NCI-H1694 treated with DMSO at 0.1 percent for 48 hours (cell line): ENCODE measurements at places on chromosomes 5 and 9.

DNA sequence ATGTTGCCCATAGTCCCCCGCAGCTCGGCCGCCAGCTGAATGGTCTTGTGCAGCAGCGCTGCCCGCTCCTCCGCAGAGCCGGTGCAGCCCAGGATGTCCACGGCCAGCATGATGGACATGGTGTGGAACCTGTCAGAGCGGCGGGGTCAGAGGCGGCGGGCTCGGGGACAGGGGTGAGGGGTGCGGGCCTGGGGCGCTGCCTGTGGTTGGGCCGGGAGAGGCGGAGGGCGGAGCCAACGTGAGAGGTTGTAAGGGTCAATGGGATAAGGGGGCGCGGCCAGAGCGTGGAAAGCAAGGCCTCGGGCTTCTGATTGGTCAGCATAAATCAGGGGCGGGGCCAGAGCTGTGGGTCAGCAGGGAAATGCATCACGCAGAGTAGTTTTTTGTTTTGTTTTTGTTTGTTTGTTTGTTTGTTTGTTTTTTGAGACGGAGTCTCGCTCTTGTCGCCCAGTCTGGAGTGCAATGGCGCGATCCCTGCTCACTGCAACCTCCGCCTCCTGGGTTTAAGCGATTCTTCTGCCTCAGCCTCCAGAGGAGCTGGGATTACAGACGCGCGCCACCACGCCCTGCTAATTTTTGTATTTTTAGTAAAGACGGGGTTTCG, 6.8 kb upstream of the TOR2A start:
- DNase-seq = no peak

DNA sequence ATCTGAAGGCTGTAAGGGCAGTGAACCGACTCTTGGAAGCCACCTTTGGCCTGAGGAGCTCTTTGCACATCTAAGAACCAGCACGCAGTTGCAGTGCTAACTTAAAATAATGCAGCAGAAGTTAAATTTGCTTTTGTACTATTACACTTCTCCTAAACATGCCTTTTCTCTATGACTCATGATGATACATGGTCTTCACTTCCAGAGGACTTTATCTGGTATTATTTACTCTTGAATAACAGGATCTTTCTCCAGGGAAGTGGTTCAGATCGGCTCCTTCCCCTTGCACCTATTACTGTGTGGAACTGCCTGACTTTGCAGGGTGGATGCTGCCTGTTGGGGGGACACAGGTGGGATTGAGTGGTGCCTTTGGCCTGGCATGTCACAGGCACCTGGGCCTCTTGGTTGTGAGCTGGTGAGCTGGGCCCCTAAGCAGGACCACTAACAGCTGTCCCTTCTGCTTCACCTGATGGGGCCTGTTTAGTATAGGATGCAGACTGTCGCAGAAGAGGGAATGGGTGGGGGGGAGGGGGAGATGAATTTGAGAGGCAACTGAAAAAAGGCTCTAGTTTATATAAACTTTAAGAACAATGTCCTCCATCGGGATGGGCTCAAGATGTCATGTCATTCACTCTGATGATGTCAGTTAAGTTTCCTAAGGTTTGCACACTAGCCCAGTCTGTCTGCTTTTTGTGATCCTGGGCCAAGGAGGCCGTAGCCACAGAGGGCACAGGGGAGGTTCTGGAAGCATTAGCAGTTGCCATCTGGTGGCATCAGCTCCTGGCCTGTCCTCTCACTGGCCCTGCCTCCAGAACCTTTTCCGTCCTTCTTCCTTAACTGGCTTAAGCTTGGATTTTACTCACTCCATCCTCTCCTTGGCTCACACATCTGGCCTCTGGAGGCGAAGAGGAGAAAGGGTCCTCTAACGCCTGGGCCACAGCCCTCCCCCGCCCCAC, 33.9 kb upstream of the GABBR2 start:
- DNase-seq = no peak

- DNase-seq = no peak
These were observed 72.3 kb downstream of the NIPSNAP3B start for GRCh38 chr9:104836235-104836634.

GRCh38 chr5:84181093-84181492, 203.6 kb downstream of the EDIL3 start:
- no peak for DNase-seq

GRCh38 chr9:90795871-90796317, 5.7 kb upstream of the SYK start:
- DNase-seq = no peak

DNA sequence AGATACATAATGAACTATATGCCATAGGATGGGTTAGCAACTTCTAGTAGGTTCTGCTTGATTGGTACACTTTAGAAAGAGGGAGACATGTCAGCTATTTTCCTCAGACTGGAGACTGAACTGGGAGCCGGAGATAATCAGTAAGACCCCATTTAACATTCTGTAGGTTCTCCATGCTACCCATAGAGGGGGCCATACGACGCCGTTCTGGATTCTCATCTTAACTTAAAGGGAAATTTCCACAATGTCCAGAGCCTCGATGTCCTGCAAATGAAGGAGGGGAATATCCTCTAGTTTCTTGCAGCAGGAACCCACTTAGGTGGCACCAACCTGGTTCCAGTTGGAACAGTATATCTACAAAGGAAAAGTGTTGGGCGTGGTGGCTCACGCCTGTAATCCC, 22.3 kb upstream of the NPM1 start:
- no peak for DNase-seq

DNA sequence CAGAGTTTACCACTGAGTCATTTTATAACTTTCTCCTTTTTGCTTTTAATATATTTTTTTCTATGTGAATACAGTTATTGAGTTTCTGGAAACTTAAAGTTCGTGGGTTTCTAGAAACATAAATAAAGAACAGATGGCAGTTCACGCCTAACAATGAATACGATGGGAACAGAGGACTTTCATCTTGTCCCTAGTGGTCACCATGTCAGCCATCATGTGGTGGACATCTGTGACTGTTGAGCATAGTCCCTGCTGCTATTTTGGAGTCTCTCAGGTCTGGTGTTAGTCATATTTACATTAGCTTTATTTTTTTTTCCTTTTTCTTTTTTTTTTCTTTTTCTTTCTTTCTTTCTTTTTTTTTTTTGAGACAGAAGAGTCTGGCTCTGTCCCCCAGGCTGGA, 85.3 kb downstream of the XRCC4 start:
- DNase-seq = no peak

GRCh38 chr5:115428676-115429075, 115.9 kb downstream of the FEM1C start:
- no peak for DNase-seq
